ENCODE measurements at places on chromosomes 5 and 9.

DNA sequence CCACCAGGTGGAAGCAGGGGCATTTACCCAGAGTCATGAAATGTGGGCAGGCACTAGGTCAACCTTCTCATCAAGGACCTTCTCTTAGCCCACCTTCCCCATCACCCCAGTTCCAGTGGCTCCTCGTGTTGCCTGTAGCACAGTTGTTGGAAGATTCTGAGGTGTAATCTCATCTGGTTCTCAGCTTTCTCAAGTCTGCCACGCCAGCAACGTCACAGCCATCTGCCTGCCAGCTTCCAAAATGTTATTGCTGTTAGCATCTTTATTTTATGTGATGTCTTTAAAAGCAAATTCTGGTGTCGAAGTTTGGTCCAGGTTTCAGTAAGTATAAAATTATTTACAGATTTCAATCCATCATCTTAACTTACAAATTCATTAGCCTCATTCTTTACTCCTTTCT, 10.7 kb downstream of the C9orf153 start:
- DNase-seq: no peak

DNA sequence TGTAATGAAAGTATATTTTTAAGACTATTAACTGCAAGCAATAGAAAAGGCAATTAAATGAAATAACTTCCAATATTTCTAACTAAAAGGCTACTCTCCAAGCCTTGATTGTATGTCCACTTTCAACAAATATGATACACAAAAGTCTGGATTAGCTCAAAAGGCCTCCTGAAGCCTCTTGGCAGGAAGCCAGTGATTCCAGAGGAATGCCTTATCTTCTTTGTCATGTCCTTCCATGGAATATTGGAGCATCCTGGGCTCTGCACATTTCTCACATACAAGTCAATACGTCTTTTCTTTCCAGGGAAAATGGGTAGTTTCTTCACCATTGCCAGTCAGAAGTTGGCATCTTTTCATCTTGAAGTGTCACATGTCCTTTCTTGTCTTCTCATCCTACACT, 357.8 kb downstream of the KDM4C start:
- no peak for DNase-seq

- no peak for DNase-seq
Observed at GRCh38 chr9:86353655-86354010, 577 bp downstream of the TUT7 start.

DNA sequence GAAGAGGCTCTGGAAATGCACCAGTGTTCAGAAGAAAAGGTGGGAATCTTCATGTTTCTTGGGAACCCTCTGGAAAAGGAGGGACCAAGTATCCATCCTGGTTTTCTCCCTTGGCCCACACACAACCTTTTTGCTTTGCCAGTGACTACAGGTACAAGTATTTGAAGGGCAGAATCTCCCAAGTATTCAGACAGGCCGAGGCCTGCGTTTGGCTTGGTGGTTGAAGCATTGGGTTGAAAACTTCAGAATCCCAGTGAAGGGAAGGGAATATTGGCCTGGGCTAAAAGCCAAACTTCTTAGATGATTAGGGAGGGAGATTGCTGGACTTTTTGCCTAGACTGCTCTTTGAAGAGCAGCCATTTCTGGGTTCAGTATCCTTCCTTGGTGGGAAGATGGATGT, 71.9 kb downstream of the UBAP1 start:
- no peak for DNase-seq

DNA sequence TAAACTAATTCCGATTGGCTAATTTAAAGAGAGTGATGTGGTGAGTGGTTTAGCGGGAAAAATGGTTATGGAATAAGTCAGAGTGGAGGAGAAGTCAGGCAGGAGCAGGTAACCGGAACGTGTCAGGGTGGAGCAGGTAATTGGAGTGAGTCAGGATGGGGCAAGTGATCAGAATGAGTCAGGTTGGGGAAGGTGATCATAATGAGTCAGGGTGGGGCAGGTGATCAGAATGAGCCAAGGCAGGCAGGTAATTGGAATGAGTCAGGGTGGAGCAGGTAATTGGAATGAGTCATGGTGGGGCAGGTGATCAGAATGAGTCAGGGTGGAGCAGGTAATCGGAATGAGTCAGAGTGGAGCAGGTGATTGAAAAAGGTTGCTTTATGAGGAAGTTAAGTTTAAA, 101.4 kb downstream of the TMEM167A start:
- no peak for DNase-seq

DNA sequence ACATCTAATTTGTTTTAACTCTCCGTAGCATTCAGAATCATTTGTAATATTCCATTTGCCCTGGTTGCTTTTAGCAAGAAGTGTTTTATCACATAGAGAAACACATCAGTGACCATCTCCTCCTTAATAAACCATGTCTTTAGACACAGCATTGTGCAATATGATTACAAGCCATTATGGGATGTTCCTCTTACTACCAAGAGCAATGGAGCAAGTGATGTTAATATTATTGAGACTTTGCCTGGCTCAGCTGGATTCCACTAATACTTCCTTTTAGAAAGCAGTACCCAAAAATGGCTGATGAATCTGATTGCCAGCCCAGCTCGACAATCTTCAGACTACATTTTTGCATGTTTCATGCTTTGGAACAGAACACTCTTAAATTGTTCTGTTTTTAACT, 364.2 kb downstream of the OSTF1 start:
- DNase-seq: no peak
